Motor neuron (in vitro differentiated cells): ENCODE measurements at places on chromosomes 13 and 19. TPM values are rescaled to one million over a fixed set of nuclear protein-coding genes. Genes with fewer than 3 reads are reported as not detected.
A peak's percentile ranks its signal among the peaks of the same experiment; 100 is the strongest.

The ADGRE3 gene
- total RNA-seq: not detected in 2 replicates

The SMIM17 gene
- 2.1 and 2.6 TPM in 2 replicates for total RNA-seq

The OBI1 gene
- total RNA-seq: 22.9 and 24.7 TPM in 2 replicates

The MAP2K2 gene
- total RNA-seq: 85.1 and 88.3 TPM in 2 replicates

The ZNF418 gene
- 3.9 and 5.4 TPM in 2 replicates for total RNA-seq

The PRSS57 gene
- total RNA-seq: not detected in 2 replicates

The PLVAP gene
- 0.27 and 1.1 TPM in 2 replicates for total RNA-seq

The APBA3 gene
- 16.8 and 18.0 TPM in 2 replicates for total RNA-seq

The NANOS3 gene
- 3.0 and 3.3 TPM in 2 replicates for total RNA-seq

The ARHGAP33 gene
- 0.51 and 1.2 TPM in 2 replicates for total RNA-seq

The DDX49 gene
- 73.7 and 76.5 TPM in 2 replicates for total RNA-seq

- ATAC-seq: no peak
Measured at GRCh38 chr13:46799139-46799538, 2.2 kb upstream of the ESD start.

GRCh38 chr13:113034451-113035212 lies 65.6 kb downstream of the MCF2L start:
- ATAC-seq: peak; percentile 93

- no peak for ATAC-seq
Measured at GRCh38 chr13:44489751-44490150, 86.4 kb downstream of the TSC22D1 start.

- peak; percentile 81 for ATAC-seq
Measured at GRCh38 chr19:16342002-16342715, 17.5 kb downstream of the KLF2 start.

DNA sequence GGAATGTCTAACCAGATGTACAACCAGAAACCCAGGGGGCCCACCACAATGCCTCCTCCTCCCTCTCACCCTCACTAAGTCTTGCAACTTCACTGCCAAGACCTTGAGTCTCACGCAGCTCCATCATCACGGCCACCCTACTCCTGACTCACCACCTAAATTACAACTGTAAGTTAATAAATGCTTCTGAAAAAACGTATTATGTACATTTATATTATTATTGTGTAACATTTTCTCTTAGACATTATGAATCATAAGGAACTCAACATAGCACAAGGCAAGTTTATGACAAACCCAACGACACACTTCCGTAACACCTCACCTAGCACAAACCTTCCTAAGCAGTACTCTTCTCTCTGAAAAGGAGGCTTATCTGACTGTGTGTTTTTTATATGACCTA lies 20.7 kb downstream of the MIPEP start:
- ATAC-seq: no peak

GRCh38 chr19:42497492-42498168 lies 30.7 kb downstream of the CEACAM1 start:
- no peak for ATAC-seq

- ATAC-seq: no peak
Measured at GRCh38 chr13:64429691-64430090, 2800.4 kb downstream of the PCDH9 start.

GRCh38 chr13:44523146-44524015 lies 52.7 kb downstream of the TSC22D1 start:
- peak; percentile 99 for ATAC-seq

GRCh38 chr19:12162513-12162881 lies 399 bp upstream of the ZNF136 start:
- no peak for ATAC-seq

- no peak for ATAC-seq
Measured at GRCh38 chr13:98978280-98978679, 416 bp upstream of the DOCK9 start.

- no peak for ATAC-seq
Measured at GRCh38 chr19:3193256-3194105, 7.8 kb downstream of the NCLN start.

GRCh38 chr13:73293913-73294523 lies 235.2 kb downstream of the KLF5 start:
- no peak for ATAC-seq

DNA sequence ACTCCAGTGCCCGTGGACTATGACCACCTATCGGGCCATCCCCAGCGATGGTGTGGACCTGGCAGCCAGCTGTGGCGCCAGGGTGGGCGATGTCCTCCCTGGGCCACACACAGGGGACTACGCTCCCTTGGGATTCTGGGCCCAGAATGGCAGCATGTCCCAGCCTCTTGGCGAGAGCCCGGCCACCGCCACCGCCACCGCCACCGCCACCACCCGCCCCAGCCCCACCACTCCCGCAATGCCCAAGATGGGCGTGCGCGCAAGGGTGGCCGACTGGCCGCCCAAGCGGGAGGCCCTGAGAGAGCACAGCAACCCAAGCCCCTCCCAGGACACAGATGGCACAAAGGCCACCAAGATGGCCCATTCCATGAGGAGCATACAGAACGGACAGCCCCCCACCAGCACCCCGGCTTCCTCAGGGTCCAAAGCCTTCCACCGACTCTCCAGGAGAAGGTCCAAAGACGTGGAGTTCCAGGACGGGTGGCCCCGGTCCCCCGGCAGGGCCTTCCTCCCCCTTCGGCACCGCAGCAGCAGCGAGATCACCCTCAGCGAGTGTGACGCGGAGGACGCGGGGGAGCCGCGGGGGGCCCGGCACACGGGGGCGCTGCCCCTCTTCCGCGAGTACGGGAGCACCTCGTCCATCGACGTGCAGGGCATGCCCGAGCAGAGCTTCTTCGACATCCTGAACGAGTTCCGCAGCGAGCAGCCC lies 142.3 kb downstream of the DPF1 start:
- no peak for ATAC-seq

DNA sequence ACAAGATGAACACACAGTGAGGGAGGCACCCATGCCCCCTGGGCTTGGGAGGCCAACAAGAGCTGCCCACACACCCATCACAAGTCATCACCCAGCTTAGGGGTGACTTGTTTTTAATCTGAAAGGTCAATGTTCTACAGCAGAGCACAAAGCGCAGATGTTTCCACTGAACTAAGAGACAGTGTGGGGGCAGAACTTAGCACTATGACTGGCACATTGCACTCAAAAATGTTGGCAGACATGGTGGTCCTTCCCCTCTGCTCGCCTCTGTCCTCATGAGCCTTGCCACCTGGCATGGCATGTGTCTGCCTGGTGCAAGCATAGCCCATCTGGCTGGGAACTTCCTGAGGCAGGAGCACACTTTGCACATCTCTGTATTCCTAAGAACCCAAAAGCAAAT lies 81.4 kb upstream of the ZNF98 start:
- ATAC-seq: no peak

- ATAC-seq: no peak
Measured at GRCh38 chr19:47067215-47067847, 18.9 kb upstream of the TMEM160 start.

- no peak for ATAC-seq
Measured at GRCh38 chr13:71967990-71968389, 101.0 kb upstream of the DACH1 start.

GRCh38 chr13:101829484-101829883 lies 377.0 kb downstream of the ITGBL1 start:
- no peak for ATAC-seq

- ATAC-seq: no peak
Measured at GRCh38 chr19:50626795-50627194, 12.9 kb downstream of the SYT3 start.
